Heart right ventricle (tissue), 16 donors: ENCODE measurements at places on chromosomes 6 and 20.

DNA sequence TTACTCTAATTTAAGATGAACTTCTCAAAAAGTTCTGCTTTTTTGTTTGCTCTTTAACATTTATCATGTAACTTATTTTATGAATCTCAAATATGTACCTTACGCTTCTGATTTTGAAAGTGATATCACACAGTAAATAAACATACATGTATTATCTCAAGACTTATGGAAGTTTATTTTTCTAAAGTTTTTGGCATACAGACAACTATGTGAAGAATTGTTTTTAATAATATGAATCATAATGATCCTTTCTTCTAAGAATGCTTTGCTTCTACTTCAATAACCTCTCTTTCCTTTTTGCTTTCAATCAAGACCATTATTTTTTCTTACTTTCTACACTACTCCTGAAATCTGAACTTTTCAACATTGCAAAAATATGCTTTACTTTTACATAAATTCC is 816.4 kb downstream of the EYS start:
- no peak for DNase-seq

- no peak for DNase-seq
These were observed 20.7 kb upstream of the ELOVL2 start for GRCh38 chr6:11064836-11065235.

- DNase-seq: no peak
These were observed 210.0 kb upstream of the PRDM1 start for GRCh38 chr6:105875974-105876640.

DNA sequence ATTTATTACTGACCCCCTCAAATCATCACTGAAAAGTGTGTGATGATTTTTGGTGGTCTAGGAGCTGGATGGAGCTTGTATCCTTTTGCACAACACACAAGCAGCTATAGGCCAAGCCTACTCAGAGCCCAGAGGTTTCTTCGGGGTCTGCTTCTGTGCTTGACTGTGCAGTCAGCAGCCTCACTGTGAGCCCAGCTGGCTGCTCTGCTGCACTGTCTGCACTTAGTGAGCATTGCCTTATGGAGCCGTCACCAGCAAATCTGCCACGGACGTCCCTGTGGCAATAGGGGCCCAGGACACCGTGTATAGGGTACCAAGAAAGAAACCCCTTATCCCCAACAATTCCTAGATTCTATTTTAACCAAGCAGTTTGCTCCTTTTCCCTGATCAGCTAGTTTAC is 38.6 kb upstream of the GMPR start:
- DNase-seq: no peak
